ENCODE measurements at places on chromosomes 11 and 22. TPM values are rescaled to one million over a fixed set of nuclear protein-coding genes. Genes with fewer than 3 reads are reported as not detected.

The MGAT3 gene
- total RNA-seq: 0.47 TPM

The KRTAP5-2 gene
- not detected for total RNA-seq

The RFPL2 gene
- total RNA-seq: 0.07 TPM

The MRGPRX3 gene
- not detected for total RNA-seq

The HTR3B gene
- not detected for total RNA-seq

The DDIAS gene
- 18.5 TPM for total RNA-seq

The TRIM49 gene
- total RNA-seq: not detected

The CREB3L1 gene
- 5.4 TPM for total RNA-seq

The ST3GAL4 gene
- total RNA-seq: 24.8 TPM

The RFPL3 gene
- not detected for total RNA-seq

The ABCG4 gene
- total RNA-seq: 0.39 TPM

The MUC6 gene
- total RNA-seq: not detected

The PGM2L1 gene
- 17.0 TPM for total RNA-seq

The FGF4 gene
- not detected for total RNA-seq

The C22orf42 gene
- total RNA-seq: not detected

The INTS4 gene
- 20.4 TPM for total RNA-seq

The RTN4RL2 gene
- 127 TPM for total RNA-seq

The CSF2RB gene
- total RNA-seq: not detected

The OR52I2 gene
- not detected for total RNA-seq

The CECR2 gene
- 0.08 TPM for total RNA-seq

The KCNQ1OT1 gene
- 0.03 TPM for total RNA-seq

The PATE4 gene
- total RNA-seq: not detected

The OR52E5 gene
- not detected for total RNA-seq

The ARHGAP32 gene
- 4.5 TPM for total RNA-seq

The SUSD2 gene
- 57.1 TPM for total RNA-seq

The NRIP3 gene
- 0.81 TPM for total RNA-seq

The NRXN2 gene
- total RNA-seq: 0.23 TPM

The KDM4E gene
- not detected for total RNA-seq

The UEVLD gene
- 17.3 TPM for total RNA-seq

The TSPAN18 gene
- 2.4 TPM for total RNA-seq

The TREH gene
- not detected for total RNA-seq

The MISFA gene
- 2.2 TPM for total RNA-seq

The OR5D18 gene
- not detected for total RNA-seq

The IL18 gene
- total RNA-seq: 101 TPM

The VPREB1 gene
- not detected for total RNA-seq

The CASP5 gene
- not detected for total RNA-seq

The PANX3 gene
- total RNA-seq: not detected

The KRTAP5-11 gene
- total RNA-seq: not detected

The PRG3 gene
- not detected for total RNA-seq

The OR51S1 gene
- not detected for total RNA-seq

The MIAT gene
- total RNA-seq: 0.29 TPM

The CAVIN3 gene
- total RNA-seq: 26.7 TPM

The OR8G1 gene
- total RNA-seq: not detected

The AKIP1 gene
- 44.8 TPM for total RNA-seq

The TMPRSS13 gene
- not detected for total RNA-seq

The TSPO gene
- 244 TPM for total RNA-seq

The SAMM50 gene
- 45.9 TPM for total RNA-seq

Data from A549 treated with CORT108297 at 1 μM for 4 hours (cell line).